Parietal lobe (tissue), 2 donors: ENCODE measurements at places on chromosomes 16 and 17. TPM values are rescaled to one million over a fixed set of nuclear protein-coding genes. Genes with fewer than 3 reads are reported as not detected.

The ACE gene
- 7.5 TPM for total RNA-seq

The CLDN9 gene
- total RNA-seq: not detected

The SAP30BP gene
- total RNA-seq: 64.8 TPM

The KRT222 gene
- 3.4 TPM for total RNA-seq

The APOH gene
- not detected for total RNA-seq

The RSKR gene
- total RNA-seq: 62.0 TPM

The FDXR gene
- total RNA-seq: 4.1 TPM

The TP53TG3F gene
- not detected for total RNA-seq

The PITPNM3 gene
- 13.8 TPM for total RNA-seq

The PYY gene
- not detected for total RNA-seq

The P2RX5 gene
- total RNA-seq: 6.9 TPM

The TERF2IP gene
- 128 TPM for total RNA-seq

The CHRNB1 gene
- total RNA-seq: 15.3 TPM

The SETD6 gene
- total RNA-seq: 47.0 TPM

The FBXO39 gene
- total RNA-seq: not detected

The RAMP2 gene
- 9.1 TPM for total RNA-seq
